ENCODE measurements at places on chromosomes 12 and 14.
A peak's percentile ranks its signal among the peaks of the same experiment; 100 is the strongest.

DNA sequence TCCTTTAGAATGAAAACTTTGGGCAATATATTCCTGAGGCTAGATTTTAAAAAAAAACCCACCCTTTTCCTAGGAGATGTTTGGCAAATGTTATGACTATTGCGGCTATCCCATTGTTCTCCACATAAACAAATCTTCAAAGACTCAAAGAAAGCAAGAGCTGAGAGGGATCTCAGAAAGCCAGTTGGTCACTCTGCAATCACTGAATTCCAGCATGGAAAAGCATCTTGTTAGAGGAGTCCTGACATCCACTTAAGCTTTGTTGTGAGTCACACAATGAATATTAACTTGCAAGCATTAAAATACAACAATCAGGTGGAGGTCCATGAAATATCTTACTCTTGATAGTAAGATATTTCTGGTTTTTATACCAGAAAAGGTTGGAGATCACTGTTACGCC is 11.0 kb upstream of the PTPRB start:
- no peak for DNase-seq

GRCh38 chr14:68137704-68138619 is 318.4 kb downstream of the RAD51B start:
- DNase-seq, result peak; percentile 86

DNA sequence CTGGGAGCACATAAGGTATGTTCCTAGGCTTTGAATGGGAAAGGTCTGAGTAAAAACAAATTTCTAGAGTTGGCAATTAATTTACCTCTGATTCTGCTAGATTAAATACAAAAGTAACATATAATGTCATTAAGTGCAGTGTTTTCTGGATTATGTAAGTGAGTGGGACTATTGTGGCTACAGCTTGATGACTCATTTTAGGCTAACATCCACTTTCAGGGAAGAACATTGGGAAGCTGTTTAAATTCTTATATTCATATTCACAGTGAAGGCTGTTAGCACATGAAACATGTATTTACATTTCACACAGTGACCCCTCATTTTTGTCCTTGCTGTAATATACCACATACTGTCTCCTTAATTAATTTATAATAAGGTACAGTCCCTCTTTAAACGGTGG is 13.2 kb upstream of the BMAL2 start:
- DNase-seq, result peak; percentile 41

GRCh38 chr12:104131609-104132008 is 6.4 kb downstream of the NFYB start:
- DNase-seq, result no peak

GRCh38 chr12:6426882-6427671 is 17.7 kb upstream of the CD27 start:
- DNase-seq, result no peak
